Foreskin keratinocyte (primary cell): ENCODE measurements at places on chromosomes 7 and 10. TPM values are rescaled to one million over a fixed set of nuclear protein-coding genes. Genes with fewer than 3 reads are reported as not detected.

Gene RELN
- not detected in 2 replicates for total RNA-seq

Gene ACSM6
- not detected in 2 replicates for total RNA-seq

Gene DOCK1
- total RNA-seq: 48.4 and 56.5 TPM in 2 replicates

Gene DNAH11
- total RNA-seq: not detected in 2 replicates

Gene ZSCAN21
- total RNA-seq: 11.2 and 11.3 TPM in 2 replicates

Gene PTEN
- total RNA-seq: 45.2 and 51.3 TPM in 2 replicates

Gene ACTR3C
- 2.8 and 2.9 TPM in 2 replicates for total RNA-seq

Gene SEC61G
- total RNA-seq: 212 and 248 TPM in 2 replicates

Gene NOS3
- 3.4 and 5.3 TPM in 2 replicates for total RNA-seq

Gene DPYSL4
- 0.75 and 0.78 TPM in 2 replicates for total RNA-seq

Gene VPS37D
- total RNA-seq: 1.4 and 2.1 TPM in 2 replicates

Gene FAM25C
- total RNA-seq: 0.92 TPM in 1 of 2 replicates, not detected in the other

Gene CCDC136
- 2.3 and 2.4 TPM in 2 replicates for total RNA-seq

Gene HOXA10
- total RNA-seq: 4.8 and 6.1 TPM in 2 replicates

Gene ERCC6
- 43.1 and 46.6 TPM in 2 replicates for total RNA-seq

Gene CALCR
- not detected in 2 replicates for total RNA-seq

Gene GALNT11
- total RNA-seq: 25.5 and 29.4 TPM in 2 replicates

Gene NCF1
- 0.07 and 0.32 TPM in 2 replicates for total RNA-seq

Gene VWA2
- total RNA-seq: 0.58 and 0.60 TPM in 2 replicates

Gene FOXP2
- total RNA-seq: 0.81 and 1.0 TPM in 2 replicates

Gene MMP21
- not detected in 2 replicates for total RNA-seq

Gene PPP1R17
- total RNA-seq: not detected in 2 replicates

Gene NACAD
- 4.4 and 5.3 TPM in 2 replicates for total RNA-seq

Gene HOXA9
- total RNA-seq: 47.3 and 59.7 TPM in 2 replicates

Gene ADCY1
- 0.56 and 0.58 TPM in 2 replicates for total RNA-seq

Gene OR2F2
- not detected in 2 replicates for total RNA-seq

Gene CASTOR2
- 4.7 and 5.2 TPM in 2 replicates for total RNA-seq

Gene KLF6
- total RNA-seq: 133 and 156 TPM in 2 replicates

Gene CCL26
- not detected in 2 replicates for total RNA-seq

Gene ARPC1B
- 408 and 428 TPM in 2 replicates for total RNA-seq

Gene AQP1
- total RNA-seq: not detected in 2 replicates

Gene CLRN3
- not detected in 2 replicates for total RNA-seq
